ENCODE measurements at places on chromosomes 2 and 18. TPM values are rescaled to one million over a fixed set of nuclear protein-coding genes. Genes with fewer than 3 reads are reported as not detected.

DNA sequence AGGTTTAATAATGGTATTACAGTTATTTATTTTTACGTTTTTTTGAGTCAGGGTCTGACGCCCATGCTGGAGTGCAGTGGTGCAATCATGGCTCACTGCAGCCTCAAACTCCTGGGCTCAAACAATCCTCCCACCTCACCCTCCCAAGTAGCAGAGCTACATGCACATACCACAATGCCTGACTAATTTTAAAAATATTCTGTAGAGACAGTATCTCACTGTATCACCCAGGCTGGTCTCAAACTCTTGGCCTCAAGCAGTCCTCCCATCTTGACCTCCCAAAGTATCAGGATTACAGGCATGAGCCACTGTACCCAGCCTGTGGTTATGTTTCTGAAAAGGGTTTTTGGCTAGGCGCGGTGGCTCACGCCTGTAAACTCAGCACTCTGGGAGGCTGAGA lies 120.8 kb downstream of the ESCO1 start:
- no peaks in the 10 kb centered on the region for H3K27me3 ChIP-seq
- H3K36me3 ChIP-seq, result no peaks in the 10 kb centered on the region
- peaks cover 5% of the 10 kb centered on the region for H3K4me1 ChIP-seq
- H3K27ac ChIP-seq, result no peak overlapping the region

DNA sequence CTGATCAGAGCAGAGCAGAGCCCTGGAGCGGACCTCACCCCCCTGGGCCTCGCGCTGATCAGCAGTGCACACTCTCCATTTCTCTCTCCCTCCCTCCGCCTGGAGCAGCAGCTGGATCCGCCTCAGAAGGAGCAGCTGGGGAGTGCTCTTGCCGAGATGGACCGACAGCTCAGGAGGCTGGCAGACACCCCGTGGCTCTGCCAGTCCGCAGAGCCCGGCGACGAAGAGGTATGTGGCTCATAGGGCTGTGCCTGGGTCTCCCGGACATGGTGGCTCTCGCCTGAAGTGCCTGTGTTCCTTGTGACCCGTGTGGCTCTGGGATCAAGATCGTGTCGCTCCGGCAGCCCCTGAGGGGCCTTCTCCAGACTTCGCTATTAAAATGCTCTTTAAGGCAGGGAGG lies 102.5 kb downstream of the USP40 start:
- H3K4me1 ChIP-seq, result no peaks in the 10 kb centered on the region
- H3K36me3 ChIP-seq, result peaks cover 19% of the 10 kb centered on the region
- no peak overlapping the region for H3K27ac ChIP-seq
- H3K4me3 ChIP-seq, result no peak overlapping the region
- no peaks in the 10 kb centered on the region for H3K27me3 ChIP-seq

DNA sequence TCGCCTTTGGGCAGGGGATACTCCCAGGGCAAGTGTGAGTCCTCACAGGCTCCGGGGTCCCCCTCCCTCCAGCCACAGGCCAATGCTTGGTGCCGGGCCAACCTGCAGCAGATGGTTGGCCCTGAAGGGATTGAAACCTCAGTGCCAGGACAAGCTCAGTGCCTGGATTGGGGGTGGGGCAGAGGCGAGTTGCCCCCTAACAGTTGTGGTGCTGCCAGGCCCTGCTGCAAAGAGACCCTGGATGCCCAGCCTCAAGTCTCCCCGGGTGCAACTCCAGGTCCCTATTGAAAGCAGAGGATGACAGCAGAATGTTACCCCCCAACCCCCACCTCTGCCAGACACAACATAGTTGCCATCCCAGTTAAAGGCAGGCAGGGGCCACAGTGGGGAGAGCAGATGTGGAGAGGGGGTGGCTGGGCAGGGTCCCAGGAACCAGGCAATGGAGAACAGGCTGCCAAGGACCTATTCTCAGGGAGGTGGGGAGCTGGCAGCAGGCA lies 9.5 kb upstream of the RNF103 start:
- no peak overlapping the region for H3K27ac ChIP-seq
- no peak overlapping the region for H3K4me3 ChIP-seq
- no peak for DNase-seq
- H3K4me1 ChIP-seq, result no peaks in the 10 kb centered on the region
- no peaks in the 10 kb centered on the region for H3K27me3 ChIP-seq

DNA sequence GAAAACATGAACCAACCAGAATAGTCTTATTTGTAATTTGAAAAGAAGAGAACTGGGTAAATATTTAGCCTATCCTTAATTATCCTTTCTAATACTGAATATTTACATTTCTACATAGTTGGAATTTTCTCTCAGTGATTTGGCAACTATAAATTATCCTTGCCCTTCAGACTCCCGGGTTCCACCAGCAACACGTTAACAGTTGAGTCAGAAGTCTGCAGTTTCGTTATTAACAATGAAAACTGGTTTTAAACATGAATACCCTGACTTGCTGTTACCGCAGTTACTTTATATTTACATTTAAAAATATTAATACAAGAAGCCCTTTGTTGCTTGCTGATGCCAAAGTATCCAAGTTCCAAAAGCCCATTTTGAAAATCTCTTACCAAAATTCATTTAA lies 673.0 kb downstream of the ARHGAP15 start:
- no peaks in the 10 kb centered on the region for H3K27me3 ChIP-seq
- H3K4me1 ChIP-seq, result no peaks in the 10 kb centered on the region
- no peak overlapping the region for H3K27ac ChIP-seq
- no peak for DNase-seq
- no peak overlapping the region for H3K4me3 ChIP-seq

Gene ANKRD30BL
- polyA plus RNA-seq, result not detected

DNA sequence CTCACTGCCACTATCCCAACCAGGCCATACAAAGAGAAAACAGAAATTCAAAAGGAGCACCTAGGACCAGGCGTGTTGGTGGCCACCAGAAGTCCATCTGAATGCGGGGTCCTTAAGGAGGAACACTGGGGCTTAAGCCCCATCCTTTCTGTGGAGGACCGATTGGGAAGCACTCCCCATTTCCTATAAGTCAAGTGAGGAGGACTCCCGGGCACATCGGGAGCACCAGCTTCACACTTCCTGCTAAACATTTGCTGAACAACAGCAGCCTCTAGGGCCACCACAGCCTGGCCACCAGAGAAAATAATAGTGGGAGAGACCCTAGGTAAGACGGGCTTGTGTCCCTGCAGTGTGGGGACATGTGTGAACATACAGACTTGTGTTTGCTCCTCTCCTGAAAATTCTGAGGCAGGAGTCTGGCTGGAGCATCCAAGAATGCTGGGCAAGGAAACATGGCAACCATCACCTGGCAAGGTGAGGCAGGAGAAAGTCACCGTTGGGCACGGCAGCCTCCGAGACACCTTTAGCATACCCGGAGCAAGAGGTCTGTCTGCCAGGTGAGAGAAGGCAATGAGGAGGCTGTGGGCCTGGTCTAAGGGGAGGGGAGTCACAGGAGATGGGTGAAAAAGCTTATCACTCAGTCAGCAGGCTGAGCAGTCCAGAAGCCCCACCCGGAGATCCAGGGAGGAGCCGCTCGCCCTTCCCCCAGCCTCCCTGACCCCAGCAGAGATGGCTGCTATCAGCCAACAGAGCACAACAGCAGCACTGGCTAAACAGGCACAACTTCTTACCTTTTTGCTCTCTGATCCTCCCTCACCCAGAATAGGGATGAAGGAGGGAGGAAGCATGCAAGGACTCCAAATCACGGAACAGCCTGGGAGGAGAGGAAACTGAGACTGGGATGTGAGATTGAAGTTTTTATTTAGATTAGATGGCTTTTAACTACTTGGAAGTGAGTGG lies 282.3 kb downstream of the EIPR1 start:
- H3K4me1 ChIP-seq, result no peaks in the 10 kb centered on the region
- no peaks in the 10 kb centered on the region for H3K36me3 ChIP-seq
- no peak for DNase-seq
- no peak overlapping the region for H3K4me3 ChIP-seq

- H3K4me1 ChIP-seq, result peaks cover 4% of the 10 kb centered on the region
- DNase-seq, result no peak
- no peak overlapping the region for H3K4me3 ChIP-seq
- H3K36me3 ChIP-seq, result no peaks in the 10 kb centered on the region
These were observed 90.6 kb upstream of the PELI1 start for GRCh38 chr2:64234785-64235184.

- H3K27me3 ChIP-seq, result no peaks in the 10 kb centered on the region
- H3K36me3 ChIP-seq, result no peaks in the 10 kb centered on the region
- no peak for DNase-seq
- no peaks in the 10 kb centered on the region for H3K4me1 ChIP-seq
- H3K27ac ChIP-seq, result no peak overlapping the region
These were observed 3.0 kb upstream of the IL1RN start for GRCh38 chr2:113124181-113124961.

All from cardiac muscle cell (in vitro differentiated cells and primary cell).